ENCODE measurements at places on chromosomes 7 and 10. TPM values are rescaled to one million over a fixed set of nuclear protein-coding genes. Genes with fewer than 3 reads are reported as not detected.

DNA sequence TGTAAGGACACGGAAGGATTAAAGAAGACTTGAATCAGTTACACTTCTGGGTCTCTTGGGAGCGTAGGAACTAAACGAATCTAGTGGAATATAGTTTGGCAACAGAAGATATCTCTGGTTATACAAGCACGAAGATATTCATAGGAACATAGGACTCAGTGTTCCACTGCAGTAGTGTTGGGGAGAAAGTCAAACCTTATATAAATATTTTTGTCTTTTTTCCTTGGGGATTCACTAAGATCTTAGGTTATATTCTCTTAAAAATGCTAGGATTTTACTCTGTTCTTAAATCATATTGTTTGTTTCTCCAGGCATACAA lies 21.4 kb downstream of the PRKAR2B start:
- no peak for DNase-seq
- H3K36me3 ChIP-seq, result no peaks in the 10 kb centered on the region
- peaks cover 4% of the 10 kb centered on the region for H3K4me1 ChIP-seq
- peak overlapping the region; percentile 23 for H3K4me3 ChIP-seq

DNA sequence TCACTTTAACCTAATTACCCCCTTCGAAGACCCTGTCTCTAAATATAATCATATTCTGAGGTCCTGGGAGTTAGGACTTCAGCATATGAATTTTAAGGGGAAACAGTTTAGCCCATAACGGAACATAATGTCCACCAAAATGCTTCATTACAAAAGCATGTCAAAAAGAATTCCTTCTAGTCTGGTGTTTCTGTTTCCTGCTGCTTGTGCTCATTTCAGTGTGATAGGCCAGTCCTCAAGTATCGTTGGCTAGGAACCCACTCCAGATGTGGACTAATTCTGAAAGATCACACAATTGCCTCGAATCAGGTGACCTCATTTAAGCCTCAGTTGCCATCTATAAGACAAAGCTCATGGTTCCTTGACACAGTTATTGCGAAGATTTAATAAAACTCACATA lies 29.6 kb downstream of the INPP5F start:
- peaks cover 4% of the 10 kb centered on the region for H3K36me3 ChIP-seq
- no peak overlapping the region for H3K27ac ChIP-seq
- H3K27me3 ChIP-seq, result no peaks in the 10 kb centered on the region
- H3K4me1 ChIP-seq, result no peaks in the 10 kb centered on the region
- no peak overlapping the region for H3K4me3 ChIP-seq

DNA sequence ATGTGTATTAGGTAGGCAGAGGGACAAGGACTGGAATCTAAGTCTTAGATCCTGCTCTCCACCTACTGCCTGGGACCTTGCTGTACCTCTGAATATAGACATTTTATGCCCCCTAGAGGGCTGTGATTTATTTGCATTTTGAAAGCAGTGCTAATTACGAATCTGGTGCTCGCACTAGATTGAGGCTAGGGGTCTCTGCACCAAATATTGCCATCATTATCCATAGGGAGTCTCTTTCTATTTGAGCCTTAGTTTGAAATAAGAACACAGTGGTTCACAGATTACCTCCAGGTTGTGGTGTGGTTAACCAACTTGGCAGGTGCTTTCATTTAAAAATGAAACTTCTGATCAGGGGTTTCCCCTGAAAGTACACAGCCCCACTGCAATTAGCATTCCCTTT lies 41.8 kb downstream of the CNNM1 start:
- H3K4me1 ChIP-seq, result no peaks in the 10 kb centered on the region
- no peaks in the 10 kb centered on the region for H3K36me3 ChIP-seq

GRCh38 chr10:343231-344220 lies 208.3 kb downstream of the ZMYND11 start:
- peaks cover 15% of the 10 kb centered on the region for H3K4me1 ChIP-seq
- DNase-seq, result no peak
- H3K4me3 ChIP-seq, result no peak overlapping the region
- no peak overlapping the region for H3K27ac ChIP-seq

GRCh38 chr7:1668396-1669063 lies 1.5 kb upstream of the ELFN1 start:
- no peak for DNase-seq
- no peak overlapping the region for H3K27ac ChIP-seq
- H3K27me3 ChIP-seq, result peaks cover 40% of the 10 kb centered on the region
- H3K4me1 ChIP-seq, result peaks cover 62% of the 10 kb centered on the region

GRCh38 chr7:66306243-66306642 lies 101.1 kb downstream of the TPST1 start:
- H3K27me3 ChIP-seq, result no peaks in the 10 kb centered on the region
- H3K36me3 ChIP-seq, result no peaks in the 10 kb centered on the region
- H3K27ac ChIP-seq, result peak overlapping the region; percentile 83
- no peak overlapping the region for H3K4me3 ChIP-seq

DNA sequence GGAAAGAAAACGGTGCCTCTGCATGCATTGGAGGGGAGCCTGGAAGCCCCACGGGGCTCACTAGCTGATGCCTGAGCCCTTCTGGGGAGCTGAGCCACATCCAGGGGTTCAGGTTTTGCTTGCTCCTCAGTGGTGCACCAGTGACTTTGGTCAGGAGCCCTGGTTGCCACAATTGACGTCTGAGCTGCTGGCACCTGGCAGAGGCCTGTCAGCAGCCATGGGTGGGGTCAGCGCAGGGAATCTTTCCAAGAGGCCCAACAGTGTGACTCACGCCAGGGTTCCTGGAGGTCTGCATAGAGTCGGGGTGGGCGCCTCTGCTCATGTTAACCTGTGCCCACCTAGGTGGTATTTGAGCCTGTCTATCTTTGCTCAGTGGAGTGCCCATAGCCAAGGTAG lies 138.7 kb downstream of the NEURL1 start:
- H3K27ac ChIP-seq, result no peak overlapping the region
- no peak for DNase-seq
- H3K27me3 ChIP-seq, result no peaks in the 10 kb centered on the region

GRCh38 chr7:155541986-155542675 lies 4.2 kb downstream of the CNPY1 start:
- H3K27ac ChIP-seq, result no peak overlapping the region
- H3K4me1 ChIP-seq, result no peaks in the 10 kb centered on the region
- H3K4me3 ChIP-seq, result no peak overlapping the region
- no peaks in the 10 kb centered on the region for H3K36me3 ChIP-seq
- no peaks in the 10 kb centered on the region for H3K27me3 ChIP-seq

GRCh38 chr10:93565446-93565845 lies 1.0 kb upstream of the FFAR4 start:
- no peak overlapping the region for H3K4me3 ChIP-seq
- no peak for DNase-seq
- H3K4me1 ChIP-seq, result peaks cover 10% of the 10 kb centered on the region
- no peak overlapping the region for H3K27ac ChIP-seq

GRCh38 chr10:117339578-117339977 lies 35.7 kb downstream of the PDZD8 start:
- H3K27me3 ChIP-seq, result no peaks in the 10 kb centered on the region
- peaks cover 18% of the 10 kb centered on the region for H3K36me3 ChIP-seq
- no peak overlapping the region for H3K27ac ChIP-seq
- H3K4me1 ChIP-seq, result peaks cover 5% of the 10 kb centered on the region
- no peak overlapping the region for H3K4me3 ChIP-seq
- no peak for DNase-seq

DNA sequence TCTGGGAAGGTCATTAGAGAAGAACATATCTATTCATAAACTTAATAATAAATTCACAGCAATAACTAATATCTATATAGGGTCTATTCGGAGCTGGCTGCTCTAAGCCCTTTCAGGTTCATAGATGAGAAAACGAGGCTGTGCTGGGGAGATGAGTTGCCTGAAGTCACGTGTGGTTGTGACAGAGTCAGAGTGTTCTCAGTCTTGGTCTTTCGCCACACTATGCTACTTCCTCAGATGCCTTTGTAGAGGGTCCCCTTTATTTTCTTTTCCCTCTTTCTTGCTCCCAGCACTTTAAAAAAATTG lies 43.7 kb upstream of the FAM180A start:
- H3K27ac ChIP-seq, result no peak overlapping the region
- peaks cover 17% of the 10 kb centered on the region for H3K4me1 ChIP-seq
- DNase-seq, result no peak
- no peak overlapping the region for H3K4me3 ChIP-seq

- no peaks in the 10 kb centered on the region for H3K27me3 ChIP-seq
- no peak overlapping the region for H3K4me3 ChIP-seq
- no peaks in the 10 kb centered on the region for H3K36me3 ChIP-seq
- DNase-seq, result no peak
- H3K4me1 ChIP-seq, result peaks cover 5% of the 10 kb centered on the region
Measured at GRCh38 chr10:132265890-132266496, 41.8 kb downstream of the STK32C start.

- H3K4me1 ChIP-seq, result peaks cover 14% of the 10 kb centered on the region
- DNase-seq, result no peak
- no peaks in the 10 kb centered on the region for H3K27me3 ChIP-seq
- no peak overlapping the region for H3K4me3 ChIP-seq
Measured at GRCh38 chr7:106205621-106206222, 79.1 kb downstream of the NAMPT start.

DNA sequence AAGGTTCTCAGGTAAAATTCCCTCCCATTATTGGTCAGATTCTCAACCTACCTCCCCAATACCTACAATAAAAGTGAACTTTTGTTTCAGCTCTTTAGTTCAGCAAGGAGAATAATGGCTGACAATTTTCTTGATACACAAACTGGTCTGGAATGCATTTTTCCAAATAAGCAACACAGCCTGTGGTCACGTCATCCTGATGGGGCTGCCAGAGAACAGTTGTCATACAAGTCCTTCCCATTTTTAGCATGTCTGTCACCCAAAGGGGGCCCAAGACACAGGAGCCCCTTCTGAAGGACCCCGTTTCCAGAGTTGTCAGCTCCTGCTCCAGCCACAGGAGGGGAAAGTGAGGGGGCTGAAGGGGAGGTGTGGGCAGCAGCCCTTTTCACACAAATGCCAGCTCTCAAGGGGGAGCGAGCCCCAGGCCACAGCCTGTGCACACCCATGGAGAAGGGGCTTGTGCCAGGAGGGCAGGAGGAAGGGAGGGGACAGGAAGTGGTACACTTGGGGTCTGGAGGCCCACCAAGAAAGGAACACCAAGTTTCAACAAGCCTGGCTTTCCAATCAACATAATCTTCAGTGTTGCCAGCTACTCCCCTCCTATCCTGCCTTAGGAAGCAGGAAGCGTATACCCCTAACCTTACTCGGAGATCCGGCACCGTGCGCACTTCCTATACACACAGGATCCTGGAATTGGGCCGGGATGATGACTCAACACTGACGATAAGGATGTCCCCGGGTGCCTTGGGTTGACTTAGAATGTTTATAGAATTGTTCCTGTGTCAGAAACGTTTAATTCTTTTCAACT lies 43.4 kb upstream of the PDLIM1 start:
- H3K27ac ChIP-seq, result peak overlapping the region; percentile 89
- DNase-seq, result peak; percentile 19
- H3K27me3 ChIP-seq, result no peaks in the 10 kb centered on the region
- peaks cover 47% of the 10 kb centered on the region for H3K4me1 ChIP-seq
- H3K4me3 ChIP-seq, result no peak overlapping the region
- no peaks in the 10 kb centered on the region for H3K36me3 ChIP-seq

GRCh38 chr7:73717025-73717807 lies 2.3 kb downstream of the STX1A start:
- H3K4me3 ChIP-seq, result no peak overlapping the region
- peaks cover 61% of the 10 kb centered on the region for H3K4me1 ChIP-seq
- H3K27ac ChIP-seq, result no peak overlapping the region
- H3K27me3 ChIP-seq, result no peaks in the 10 kb centered on the region
- no peak for DNase-seq

DNA sequence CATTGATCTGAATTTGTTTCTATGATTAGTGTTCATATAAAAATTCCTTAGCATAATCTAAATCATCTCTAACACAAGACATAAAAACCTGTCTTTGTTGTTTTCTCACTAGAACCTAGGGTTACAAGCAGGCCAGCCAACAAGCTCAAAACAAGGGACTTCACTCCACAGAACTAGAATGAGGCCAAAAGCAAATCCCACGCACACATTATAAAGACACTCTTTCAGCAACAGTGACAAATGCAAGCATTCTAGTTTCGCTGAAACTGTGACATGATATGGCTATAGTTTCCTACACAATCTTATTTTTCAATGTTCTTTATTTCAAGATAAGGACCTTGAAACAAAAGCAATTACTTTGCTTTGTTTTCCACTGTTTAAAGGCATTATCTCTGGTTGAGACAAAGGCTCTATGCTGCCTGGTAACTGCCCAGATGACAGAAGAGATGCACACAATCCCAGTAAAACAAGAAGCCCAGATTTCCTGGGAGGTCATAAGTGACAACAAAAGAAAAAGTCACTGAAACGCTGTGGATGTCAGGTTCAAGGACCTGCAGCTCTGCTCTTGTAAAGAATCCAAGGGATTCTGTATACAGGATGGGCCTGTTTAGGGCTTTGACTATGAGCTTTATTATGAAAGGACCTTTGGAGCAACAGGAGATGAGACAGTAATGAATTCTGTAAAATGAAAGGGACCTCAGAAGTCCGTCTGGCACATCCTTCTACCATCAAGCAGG lies 105.3 kb downstream of the SORCS1 start:
- no peaks in the 10 kb centered on the region for H3K4me1 ChIP-seq
- H3K27ac ChIP-seq, result no peak overlapping the region
- DNase-seq, result no peak
- H3K36me3 ChIP-seq, result no peaks in the 10 kb centered on the region

- H3K27ac ChIP-seq, result no peak overlapping the region
- H3K27me3 ChIP-seq, result no peaks in the 10 kb centered on the region
- DNase-seq, result no peak
- no peaks in the 10 kb centered on the region for H3K4me1 ChIP-seq
Measured at GRCh38 chr10:6336016-6336415, 133.3 kb downstream of the PFKFB3 start.

DNA sequence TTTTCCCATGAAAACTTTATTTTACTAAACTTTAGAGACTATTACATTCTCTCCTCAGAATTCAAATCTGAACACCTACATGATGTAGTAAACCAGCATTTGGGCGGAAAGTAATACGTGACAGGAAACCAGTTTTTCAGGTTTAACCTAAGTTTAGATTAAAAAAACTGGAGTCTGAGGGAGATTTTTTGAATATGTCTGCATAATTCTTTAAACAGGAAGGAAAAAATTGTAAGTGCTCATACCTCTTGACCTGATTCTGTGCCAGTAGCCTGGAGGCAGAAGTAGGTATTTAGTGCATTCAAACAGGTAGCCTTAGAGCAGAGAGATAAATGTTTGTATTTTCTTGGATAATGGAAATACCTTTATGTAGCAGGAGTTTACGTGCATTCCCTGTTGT lies 224.3 kb downstream of the MDFIC start:
- DNase-seq, result no peak
- no peaks in the 10 kb centered on the region for H3K36me3 ChIP-seq
- no peaks in the 10 kb centered on the region for H3K27me3 ChIP-seq
- H3K4me3 ChIP-seq, result no peak overlapping the region

IFIT3 gene
- total RNA-seq, result 6.7 TPM

APBB1IP gene
- 5.5 TPM for total RNA-seq

NPSR1 gene
- not detected for total RNA-seq

SCD gene
- 138 TPM for total RNA-seq

WNT8B gene
- total RNA-seq, result not detected

GALNT11 gene
- 30.2 TPM for total RNA-seq

PLAC9 gene
- 3.1 TPM for total RNA-seq

POLR2J2 gene
- total RNA-seq, result 6.7 TPM

FGFBP3 gene
- not detected for total RNA-seq

VAX1 gene
- not detected for total RNA-seq
